Fibroblast of lung (primary cell): ENCODE measurements at places on chromosomes 6 and 20. TPM values are rescaled to one million over a fixed set of nuclear protein-coding genes. Genes with fewer than 3 reads are reported as not detected.
A peak's percentile ranks its signal among the peaks of the same experiment; 100 is the strongest.

DNA sequence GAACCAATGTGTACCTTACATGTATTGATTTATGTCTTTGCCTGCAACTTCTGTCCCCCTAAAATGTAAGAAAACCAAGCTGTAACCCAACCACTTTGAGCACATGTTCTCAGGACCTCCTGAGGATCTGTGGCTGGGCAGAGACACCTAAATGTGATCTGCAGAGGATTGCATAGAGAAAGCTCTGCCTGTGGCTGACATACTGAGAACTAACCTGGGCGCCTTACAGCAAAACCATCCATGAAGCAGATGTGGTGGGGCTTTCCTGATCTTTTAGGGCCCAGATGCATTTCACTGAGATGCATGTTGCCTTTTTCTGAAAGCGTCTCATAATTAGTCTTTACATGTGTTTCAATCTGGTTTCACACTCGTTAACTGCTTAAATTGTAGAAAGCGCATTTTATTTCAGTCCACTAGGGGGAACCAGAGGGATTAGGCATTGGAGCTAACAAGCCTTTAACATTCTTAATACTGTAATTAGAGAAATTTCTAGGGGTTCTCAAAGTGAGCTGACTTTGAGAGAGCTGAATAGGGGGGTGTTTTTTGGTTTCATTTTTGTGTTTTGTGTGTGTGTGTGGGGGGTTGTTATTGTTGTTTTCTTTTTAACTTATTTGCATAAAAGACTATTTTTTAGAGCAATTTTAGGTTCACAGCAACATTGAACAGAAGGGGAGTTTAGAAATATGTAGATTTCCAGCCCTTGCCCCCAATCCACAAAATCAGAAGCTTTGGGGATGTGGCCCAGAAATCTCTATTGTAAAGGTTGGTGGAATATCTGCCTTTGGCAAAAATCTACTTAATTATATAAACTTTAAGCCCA lies 50.9 kb upstream of the FAM184A start:
- H3K36me3 ChIP-seq, result no peaks in the 10 kb centered on the region
- peak; percentile 88 for DNase-seq
- no peaks in the 10 kb centered on the region for H3K27me3 ChIP-seq
- H3K27ac ChIP-seq, result peak overlapping the region; percentile 56
- no peak overlapping the region for H3K4me3 ChIP-seq
- H3K4me1 ChIP-seq, result peaks cover 2% of the 10 kb centered on the region

GRCh38 chr6:165245701-165246100 lies 63.7 kb downstream of the C6orf118 start:
- no peak overlapping the region for H3K27ac ChIP-seq
- no peaks in the 10 kb centered on the region for H3K4me1 ChIP-seq
- H3K4me3 ChIP-seq, result no peak overlapping the region
- no peak for DNase-seq
- no peaks in the 10 kb centered on the region for H3K36me3 ChIP-seq
- no peaks in the 10 kb centered on the region for H3K27me3 ChIP-seq

DNA sequence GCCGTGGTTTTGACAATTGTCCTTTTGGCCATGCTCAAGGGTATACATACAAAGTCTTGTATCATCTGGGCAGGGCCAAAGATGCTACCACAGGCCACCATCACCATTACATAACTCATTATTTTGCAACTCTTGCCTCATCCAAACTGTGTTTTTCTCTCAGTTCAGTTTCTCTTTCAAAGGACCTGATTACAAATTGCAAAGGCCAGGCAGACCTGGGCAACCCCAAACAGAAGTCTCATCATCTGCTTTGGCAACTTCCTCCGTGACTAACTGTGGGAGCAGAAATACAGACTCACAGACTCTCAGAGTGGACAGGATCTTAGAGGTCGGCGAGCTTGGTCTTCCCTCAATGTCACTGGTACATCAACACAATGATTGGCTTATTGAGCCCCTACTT lies 117.8 kb upstream of the NEDD9 start:
- no peak for DNase-seq
- no peaks in the 10 kb centered on the region for H3K36me3 ChIP-seq
- no peaks in the 10 kb centered on the region for H3K4me1 ChIP-seq
- no peaks in the 10 kb centered on the region for H3K27me3 ChIP-seq

DNA sequence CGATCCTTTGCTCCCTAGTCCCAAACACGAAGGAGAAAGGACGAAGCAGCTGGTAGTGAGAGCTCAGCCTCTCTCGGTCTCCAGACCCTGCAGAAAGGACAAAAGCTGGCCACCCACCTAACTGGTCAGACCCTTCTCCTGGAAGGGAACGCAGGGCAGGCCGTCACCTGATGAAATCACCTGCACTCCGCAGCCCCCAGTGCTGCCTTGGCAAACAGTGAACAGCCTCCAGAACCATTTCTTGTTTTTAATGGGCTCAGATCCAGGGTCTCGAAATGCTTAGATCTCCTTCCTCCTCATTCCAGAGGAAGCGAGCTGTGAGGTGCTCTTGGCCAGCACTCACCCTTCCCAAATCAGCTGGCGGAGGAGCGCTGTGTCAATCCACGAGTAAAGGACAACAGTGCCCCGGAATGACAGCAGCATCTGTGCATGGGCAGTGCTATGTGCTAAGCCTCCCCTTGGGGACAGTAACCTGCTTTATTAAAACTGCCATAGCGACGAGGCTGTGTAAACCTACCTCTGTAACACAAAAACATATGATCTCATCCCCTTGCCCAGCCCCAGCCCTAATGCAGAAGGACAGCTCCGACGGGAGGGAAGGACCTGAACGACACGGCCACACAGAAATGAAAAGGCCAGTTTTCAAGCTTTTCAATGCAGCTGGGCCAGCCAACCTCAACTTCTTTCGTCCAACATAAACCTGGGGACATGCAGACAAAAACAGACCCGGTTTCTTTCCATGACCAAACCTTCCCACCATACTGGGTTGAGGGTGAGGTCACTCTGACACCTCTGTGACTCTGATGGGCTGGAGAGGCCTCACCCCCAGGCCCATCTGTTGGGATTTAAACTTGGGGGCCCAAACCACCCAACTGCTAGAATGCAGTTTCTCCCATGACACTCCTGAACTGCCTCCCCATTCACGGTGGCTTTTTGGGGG lies 43.3 kb downstream of the SULF2 start:
- H3K27me3 ChIP-seq, result no peaks in the 10 kb centered on the region
- H3K27ac ChIP-seq, result no peak overlapping the region
- no peak overlapping the region for H3K4me3 ChIP-seq
- no peaks in the 10 kb centered on the region for H3K36me3 ChIP-seq
- DNase-seq, result no peak

- no peaks in the 10 kb centered on the region for H3K36me3 ChIP-seq
- H3K27me3 ChIP-seq, result no peaks in the 10 kb centered on the region
- H3K4me3 ChIP-seq, result no peak overlapping the region
- H3K4me1 ChIP-seq, result no peaks in the 10 kb centered on the region
- peak; percentile 44 for DNase-seq
- no peak overlapping the region for H3K27ac ChIP-seq
Measured at GRCh38 chr20:8194721-8195120, 62.7 kb downstream of the PLCB1 start.

DNA sequence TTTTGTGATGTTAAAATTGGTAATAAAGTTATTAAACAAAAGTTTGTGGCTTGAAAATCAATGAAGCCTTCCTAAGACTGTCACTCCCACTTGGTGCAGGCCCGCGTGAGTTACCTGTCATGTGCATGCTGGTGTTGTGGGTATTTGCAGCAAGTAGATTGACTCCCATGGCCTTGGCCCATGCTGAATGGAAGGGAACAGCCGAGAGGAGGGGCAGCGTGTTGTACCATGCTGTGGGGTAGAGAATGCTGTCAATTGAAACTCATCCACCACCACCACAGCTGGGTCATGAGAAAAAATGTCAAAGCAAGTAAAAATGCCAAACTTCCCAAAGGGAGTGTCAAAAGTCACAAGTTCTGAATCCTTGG lies 12.7 kb upstream of the VNN1 start:
- no peak overlapping the region for H3K4me3 ChIP-seq
- no peak overlapping the region for H3K27ac ChIP-seq
- DNase-seq, result no peak

GRCh38 chr6:31814677-31815024 lies 432 bp downstream of the HSPA1L start:
- peak overlapping the region; percentile 75 for H3K4me3 ChIP-seq
- peaks cover 2% of the 10 kb centered on the region for H3K4me1 ChIP-seq
- peak overlapping the region; percentile 57 for H3K27ac ChIP-seq
- no peaks in the 10 kb centered on the region for H3K27me3 ChIP-seq
- H3K36me3 ChIP-seq, result no peaks in the 10 kb centered on the region
- DNase-seq, result peak; percentile 98

DNA sequence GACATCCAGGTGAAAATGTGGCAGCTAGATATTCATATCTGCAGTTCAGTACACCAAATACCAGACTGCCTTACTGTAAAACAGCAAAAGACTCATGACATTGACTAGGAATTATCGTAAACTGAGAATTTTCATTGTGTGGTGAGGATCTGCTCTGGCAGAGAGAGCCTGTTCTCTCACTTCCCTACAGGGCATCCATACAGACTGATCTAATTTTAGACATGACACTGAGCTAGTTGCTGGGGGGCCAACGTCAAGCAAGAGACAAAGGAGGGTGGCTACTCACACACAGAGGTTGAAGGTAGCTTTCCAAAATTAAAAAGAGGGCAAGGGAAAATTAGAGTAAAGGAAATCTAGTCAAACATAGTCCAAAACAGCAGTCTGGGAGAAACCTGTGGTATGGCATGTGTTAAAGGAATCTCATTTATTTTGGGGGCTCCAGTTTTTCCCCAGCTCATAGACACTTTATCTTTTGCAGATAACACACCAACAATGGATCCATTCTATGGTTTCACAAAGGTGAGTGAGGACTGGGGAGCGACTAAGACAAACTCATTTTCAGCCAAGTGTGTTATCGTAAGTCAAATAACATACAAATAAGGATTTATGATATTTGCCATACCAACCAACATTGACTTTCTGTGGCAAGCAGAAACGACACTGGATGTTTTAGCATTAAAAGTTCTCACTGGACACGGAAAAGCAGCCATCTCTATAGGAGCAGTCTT lies 36.6 kb upstream of the NHSL1 start:
- H3K36me3 ChIP-seq, result no peaks in the 10 kb centered on the region
- no peaks in the 10 kb centered on the region for H3K27me3 ChIP-seq
- H3K4me3 ChIP-seq, result no peak overlapping the region
- no peak overlapping the region for H3K27ac ChIP-seq

JPH2 gene
- 0.51 and 0.66 TPM in 2 replicates for total RNA-seq

TNFRSF6B gene
- total RNA-seq, result 6.7 and 35.2 TPM in 2 replicates
